ENCODE measurements at places on chromosomes 5 and 9.

DNA sequence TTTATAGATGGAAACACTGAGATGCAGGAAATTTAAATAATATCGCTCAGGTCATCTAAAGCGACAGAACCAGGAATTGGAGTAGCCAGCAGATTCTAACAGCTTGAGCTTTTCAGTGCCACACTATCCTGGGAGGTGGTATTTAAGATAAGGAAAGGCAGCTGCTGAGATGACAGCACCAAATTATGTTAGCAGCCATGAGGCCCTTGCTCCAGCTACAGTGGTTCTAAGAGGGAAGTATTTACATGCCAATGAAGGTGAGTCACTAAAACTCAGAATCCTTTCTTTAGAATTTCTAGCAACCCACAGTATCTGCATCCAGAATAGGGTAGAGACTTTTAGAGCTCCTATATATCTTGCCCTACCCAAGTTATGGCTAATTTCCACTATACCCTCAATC, 127.0 kb upstream of the VLDLR start:
- no peak for DNase-seq

DNA sequence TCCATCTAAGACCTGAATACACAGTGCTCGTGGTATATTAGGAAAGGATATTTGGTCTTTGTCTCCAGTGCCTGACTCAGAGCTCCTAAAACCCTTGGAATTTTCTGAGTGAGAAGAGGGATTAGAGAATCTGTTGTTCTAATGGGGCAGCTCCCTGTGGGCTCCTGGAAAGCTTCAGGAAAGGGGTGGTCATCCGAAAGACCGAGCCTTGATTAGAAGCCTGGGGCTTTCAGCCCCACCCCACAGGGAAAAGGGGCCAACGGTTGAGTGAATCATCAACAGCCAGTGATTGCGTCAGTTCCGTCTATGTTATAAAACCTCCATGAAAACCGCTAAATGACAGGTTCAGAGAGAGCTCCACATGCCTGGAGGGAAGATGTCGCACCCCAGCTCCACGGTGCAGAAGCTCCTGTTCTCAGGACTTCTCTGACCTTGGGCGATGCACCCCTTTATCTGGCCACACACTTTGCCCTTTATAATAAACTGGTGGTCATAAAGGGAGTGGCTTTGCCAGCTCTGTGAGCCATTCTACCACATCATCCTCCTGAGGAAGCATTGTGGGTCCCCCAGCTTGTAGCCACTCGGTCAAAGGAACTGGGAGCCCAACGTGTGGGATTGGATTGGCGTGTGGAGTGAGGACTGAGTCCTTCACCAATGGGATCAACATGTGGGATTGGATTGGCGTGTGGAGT, 71.0 kb upstream of the ICE1 start:
- no peak for DNase-seq

DNA sequence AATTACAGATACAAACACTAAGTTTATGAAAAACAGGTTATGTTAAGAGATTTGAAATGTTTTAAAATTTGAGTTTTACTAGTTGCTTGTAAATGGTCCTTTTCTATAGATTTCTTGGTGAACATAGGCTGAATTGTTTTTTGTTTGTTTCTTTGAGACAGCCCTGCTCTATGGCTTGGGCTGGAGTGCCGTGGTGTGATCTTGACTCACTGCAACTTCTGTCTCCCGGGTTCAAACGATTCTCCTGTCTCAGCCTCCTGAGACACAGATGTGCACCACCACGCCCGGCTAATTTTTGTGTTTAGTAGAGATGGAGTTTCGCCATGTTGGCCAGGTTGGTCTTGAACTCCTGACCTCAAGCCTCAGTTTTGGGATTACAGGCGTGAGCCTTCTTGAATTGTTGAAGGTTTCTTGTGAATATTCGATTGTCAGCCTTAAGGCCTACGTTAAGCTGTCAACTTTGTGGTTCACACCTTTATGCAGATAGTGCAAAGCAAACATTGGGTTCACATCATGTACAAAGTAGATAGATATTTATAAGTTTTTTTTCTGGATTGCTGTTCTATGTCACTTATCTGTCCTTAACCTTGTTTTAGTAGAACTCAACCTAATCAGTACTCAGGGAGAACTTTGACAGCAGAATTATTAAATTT, 26.2 kb downstream of the UHRF2 start:
- DNase-seq = no peak

- peak; percentile 24 for DNase-seq
Observed at GRCh38 chr9:27333241-27334052, 36.5 kb upstream of the EQTN start.

DNA sequence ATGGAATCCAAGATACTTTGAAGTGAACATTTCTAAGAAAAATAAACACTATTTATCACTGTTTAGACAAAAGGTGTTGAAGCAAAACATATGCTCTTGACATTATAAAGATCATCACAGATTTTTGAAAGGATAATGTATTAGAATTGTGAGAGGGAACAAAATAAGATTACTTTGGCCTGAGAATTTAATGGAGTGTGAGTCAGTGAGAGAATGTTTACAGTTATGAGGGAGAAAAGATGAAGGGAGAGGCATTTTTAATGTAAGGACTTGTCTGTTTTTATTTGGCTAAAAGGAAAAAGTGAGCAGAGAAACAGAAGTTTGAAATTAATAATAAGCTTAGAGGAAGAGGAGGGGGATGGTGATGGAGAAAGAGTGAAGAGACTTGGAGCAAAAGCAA, 1010.1 kb downstream of the EFNA5 start:
- no peak for DNase-seq

GRCh38 chr9:124297551-124297901, 39.8 kb downstream of the NEK6 start:
- no peak for DNase-seq

GRCh38 chr9:88694625-88695024, 159.6 kb downstream of the NXNL2 start:
- DNase-seq = no peak

DNA sequence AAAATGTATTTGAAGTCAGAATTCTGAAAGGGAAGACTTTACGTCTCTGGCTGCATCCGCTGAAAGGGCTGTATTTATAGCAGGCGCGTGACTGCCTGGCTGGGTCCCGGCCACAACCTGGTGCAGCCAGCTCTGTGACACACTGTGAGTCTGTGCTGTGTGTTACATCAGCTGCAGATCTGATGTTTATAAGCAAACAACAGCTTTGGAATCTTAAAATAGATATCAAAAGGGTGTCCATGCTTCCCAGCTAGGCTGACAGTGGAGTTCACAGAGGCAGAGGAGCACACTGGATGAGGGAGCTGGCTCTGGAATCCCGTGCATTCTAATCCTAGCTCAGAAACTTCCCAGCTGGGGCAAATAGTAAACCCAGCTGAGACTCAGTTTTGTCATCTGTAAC, 433.4 kb upstream of the BRINP1 start:
- DNase-seq = no peak

DNA sequence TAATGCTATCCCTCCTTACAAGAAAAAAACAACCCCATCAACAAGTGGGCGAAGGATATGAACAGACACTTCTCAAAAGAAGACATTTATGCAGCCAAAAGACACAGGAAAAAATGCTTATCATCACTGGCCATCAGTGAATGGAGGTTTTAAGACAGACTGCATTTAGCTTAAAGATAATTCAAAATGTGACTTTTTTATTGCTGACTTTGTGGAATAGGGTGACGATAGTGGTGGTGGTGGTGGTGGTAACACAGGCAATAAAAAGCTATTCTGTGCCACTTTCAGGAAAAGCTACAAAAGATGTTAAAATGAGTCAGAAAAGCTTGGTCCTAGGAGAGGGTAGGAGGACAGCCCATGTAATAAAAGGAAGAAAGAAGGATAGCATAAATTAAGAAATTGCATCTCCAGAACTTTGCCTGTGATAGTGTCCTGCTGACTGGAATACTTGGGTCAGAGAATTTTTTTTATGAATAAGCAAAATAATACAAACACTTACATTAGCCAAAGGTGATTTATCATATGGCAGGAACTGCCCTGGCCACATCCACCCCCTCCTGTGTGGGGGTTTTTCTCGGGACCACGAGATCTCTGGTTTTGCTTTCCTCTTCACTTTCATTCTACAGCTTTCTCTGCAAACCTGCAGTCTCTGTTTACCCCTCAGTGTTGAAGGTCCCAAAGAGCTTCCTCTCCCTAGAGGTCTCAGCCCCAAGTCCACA, 186.7 kb downstream of the DRD1 start:
- no peak for DNase-seq

DNA sequence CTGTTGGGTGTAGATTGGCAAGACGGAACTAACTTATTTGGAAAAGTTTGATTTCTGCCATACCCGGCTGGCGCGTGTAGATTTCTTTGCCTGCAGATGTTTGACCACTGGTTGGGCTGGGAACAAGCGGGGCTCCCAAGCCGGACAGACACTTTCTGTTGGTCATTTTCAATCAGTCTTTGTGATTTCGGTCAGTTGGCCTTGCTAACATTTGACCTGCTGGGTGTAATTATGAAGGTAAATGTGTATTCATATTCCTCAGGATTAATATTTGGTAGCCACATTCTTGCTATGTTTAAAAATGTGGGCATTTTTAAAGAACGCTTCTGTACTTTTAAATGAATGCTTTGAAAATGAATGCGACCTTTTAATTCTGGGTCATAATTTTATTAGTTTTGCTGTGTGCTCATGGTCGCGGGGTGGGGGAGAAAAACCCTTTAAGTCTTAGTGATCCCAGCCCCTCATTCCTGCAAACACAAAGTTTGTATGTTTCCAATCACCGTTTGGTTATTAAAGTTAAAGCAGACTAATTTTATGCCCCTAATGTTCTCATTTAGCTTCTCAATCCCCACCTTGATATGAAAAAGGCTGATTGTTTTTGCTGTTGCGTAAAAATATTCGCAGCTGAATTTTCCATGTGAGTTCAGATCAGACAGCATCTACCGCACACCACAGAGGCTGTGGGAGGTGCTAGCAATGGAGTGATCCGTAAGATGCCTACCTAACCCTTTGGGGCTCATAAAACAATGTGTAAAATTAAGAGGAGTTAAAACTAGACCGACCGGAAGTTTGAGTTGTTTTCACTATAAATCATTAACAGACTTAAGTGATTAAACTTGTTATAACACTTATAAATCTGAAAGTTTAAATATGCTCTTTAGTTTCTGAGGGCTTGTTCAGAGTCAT, 1.5 kb downstream of the RASGRF2 start:
- peak; percentile 40 for DNase-seq

- DNase-seq = no peak
Observed at GRCh38 chr9:14205463-14205862, 108.5 kb downstream of the NFIB start.

GRCh38 chr9:125883565-125884217, 136.5 kb downstream of the PBX3 start:
- no peak for DNase-seq

- DNase-seq = peak; percentile 30
Observed at GRCh38 chr5:86880785-86881492, 263.2 kb downstream of the COX7C start.

- no peak for DNase-seq
Observed at GRCh38 chr5:97006454-97007060, 70.7 kb downstream of the LNPEP start.

DNA sequence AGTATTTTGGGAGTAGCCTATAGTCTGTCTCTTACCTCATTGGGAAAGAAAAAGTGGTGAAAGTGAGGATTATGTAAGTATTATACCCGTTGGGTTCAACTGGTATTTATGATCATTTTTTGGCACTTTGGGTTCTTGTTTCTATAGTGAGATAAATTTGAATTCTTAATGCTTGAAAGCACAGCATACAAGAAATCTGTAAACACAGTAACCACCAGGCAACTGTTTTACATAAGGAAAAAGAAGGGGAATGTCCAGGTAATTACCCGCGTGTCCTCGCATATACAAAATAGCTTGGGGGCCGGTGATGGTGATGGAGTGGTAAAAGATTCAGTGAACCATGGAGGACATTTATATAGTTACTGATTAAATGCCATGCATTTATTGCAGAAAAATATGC, 60.5 kb downstream of the BASP1 start:
- DNase-seq = no peak

- DNase-seq = no peak
Observed at GRCh38 chr5:73067213-73067612, 53.2 kb upstream of the TMEM171 start.

GRCh38 chr9:114465417-114465816, 39.9 kb downstream of the WHRN start:
- DNase-seq = no peak

- DNase-seq = no peak
Observed at GRCh38 chr5:36447776-36448175, 146.1 kb upstream of the RANBP3L start.

- no peak for DNase-seq
Observed at GRCh38 chr5:59608745-59609144, 284.8 kb downstream of the PDE4D start.

GRCh38 chr5:138033386-138033808, 518 bp upstream of the FAM13B start:
- DNase-seq = no peak

GRCh38 chr5:157109744-157110143, 900 bp upstream of the HAVCR2 start:
- no peak for DNase-seq

Data from activated T-cell treated with anti-CD3 and anti-CD28 coated beads for 24 hours (primary cell).